Heart right ventricle (tissue), 16 donors: ENCODE measurements at places on chromosomes 7 and 10.

DNA sequence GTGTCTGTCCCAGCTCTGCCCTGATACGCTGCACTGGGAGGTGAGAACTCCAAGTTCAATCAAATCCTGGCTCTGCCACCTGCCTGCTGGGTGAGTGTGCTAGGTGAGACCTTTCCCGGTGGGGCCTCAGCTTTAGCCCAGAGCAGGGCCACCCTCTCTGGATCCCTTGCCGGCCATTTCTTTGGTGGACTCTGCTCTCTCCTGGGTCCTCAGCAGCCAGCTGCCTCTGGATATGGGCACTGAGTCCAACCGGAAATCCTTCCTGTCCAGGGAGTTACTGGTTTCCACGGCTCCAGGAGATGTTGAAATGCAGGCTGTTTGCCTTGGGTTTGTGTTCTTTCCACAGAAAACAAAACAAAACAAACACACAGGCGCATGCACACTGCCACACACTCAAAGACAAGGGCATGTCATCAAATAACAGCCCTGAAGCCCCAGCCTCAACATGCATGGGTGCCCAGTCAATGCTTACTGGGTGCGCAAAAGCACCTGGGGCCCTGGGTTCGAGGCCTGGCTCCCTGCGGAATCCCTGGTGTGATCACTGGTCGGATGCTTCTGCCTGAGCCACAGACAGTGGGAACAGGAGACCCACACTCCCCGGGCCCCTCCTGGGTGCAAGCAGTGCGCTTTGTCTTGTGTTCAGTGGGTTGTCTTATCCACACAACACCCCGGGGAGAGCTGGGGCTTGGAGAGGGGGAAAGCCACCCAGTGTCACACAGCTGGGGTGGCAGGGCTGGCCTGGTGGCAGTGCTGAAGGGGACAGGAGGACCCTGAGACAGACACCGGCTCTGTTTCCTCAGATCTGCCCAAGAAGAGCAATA is 33.1 kb downstream of the PPIF start:
- no peaks in the 10 kb centered on the region for H3K27me3 ChIP-seq
- no peaks in the 10 kb centered on the region for H3K36me3 ChIP-seq
- peak overlapping the region; percentile 72 for H3K27ac ChIP-seq
- peaks cover 39% of the 10 kb centered on the region for H3K4me1 ChIP-seq
- H3K4me3 ChIP-seq = no peak overlapping the region
- no peak for DNase-seq

DNA sequence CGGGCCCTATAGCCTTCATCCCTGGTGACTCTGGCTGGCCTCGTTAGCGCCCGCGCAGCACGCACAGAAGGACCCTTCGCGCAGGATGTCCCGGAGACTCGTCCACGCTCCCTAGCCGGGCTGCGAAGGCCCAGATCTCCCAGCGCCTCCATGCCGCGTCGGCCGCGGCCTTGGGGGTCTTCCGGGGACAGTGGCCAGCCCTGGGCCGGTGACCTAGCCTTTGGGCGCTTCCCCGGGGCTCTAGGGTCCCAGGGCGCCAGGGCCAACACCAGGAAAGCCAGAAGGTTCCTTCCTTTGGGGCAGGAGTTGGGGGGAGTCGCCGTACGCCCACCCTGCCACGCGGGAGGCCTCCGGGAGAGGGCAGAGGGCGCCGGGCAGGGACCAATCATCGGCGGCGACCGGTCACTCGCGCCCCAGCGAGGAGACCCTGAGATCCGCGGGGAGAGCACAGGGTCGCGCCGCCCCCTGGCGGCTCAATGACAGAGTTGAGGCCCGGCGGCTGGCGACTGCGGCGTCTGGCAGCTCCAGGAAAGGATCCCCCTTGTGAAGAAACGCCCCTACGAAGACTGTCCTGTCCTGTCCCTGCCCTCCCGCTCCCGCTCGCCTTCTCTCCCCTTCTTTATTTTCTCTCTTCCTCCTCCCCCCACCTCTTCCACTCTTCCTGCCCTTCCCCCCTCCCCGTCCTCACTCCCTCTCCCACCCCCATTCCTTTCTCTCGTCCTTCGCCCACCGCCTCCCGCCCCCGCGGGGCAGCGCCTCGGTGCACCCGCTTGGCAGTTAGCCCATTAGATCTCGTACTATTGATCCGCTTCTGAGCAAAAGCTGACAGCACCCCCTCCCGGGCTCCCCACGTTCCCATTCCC is 62.3 kb upstream of the LBX1 start:
- peak; percentile 69 for DNase-seq

GRCh38 chr7:12630513-12630819 is 57.0 kb upstream of the ARL4A start:
- no peaks in the 10 kb centered on the region for H3K36me3 ChIP-seq
- no peak for DNase-seq
- H3K4me1 ChIP-seq = no peaks in the 10 kb centered on the region
- H3K27ac ChIP-seq = no peak overlapping the region
- H3K4me3 ChIP-seq = no peak overlapping the region

DNA sequence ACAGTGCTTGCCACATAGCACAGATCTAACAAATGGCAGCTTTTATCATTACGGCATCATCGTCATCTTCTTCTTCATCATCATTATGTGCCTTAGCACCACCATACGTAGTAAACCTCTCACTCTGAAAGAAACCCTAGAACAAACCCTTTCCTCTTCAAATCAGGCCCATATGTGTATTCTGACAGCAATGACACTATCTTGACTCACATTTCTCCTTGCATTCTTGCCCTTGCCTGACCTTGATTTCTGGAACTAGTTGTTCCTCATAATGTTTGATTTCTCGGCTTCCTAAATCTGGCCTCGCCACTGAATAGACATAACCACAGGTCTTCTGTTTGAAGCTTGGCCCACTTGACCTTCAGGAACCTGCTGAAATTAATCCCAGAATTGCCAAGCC is 115.3 kb downstream of the DGKI start:
- H3K4me1 ChIP-seq = no peaks in the 10 kb centered on the region
- H3K27me3 ChIP-seq = no peaks in the 10 kb centered on the region
- DNase-seq = no peak
- no peak overlapping the region for H3K27ac ChIP-seq
- H3K36me3 ChIP-seq = no peaks in the 10 kb centered on the region
- H3K4me3 ChIP-seq = no peak overlapping the region

DNA sequence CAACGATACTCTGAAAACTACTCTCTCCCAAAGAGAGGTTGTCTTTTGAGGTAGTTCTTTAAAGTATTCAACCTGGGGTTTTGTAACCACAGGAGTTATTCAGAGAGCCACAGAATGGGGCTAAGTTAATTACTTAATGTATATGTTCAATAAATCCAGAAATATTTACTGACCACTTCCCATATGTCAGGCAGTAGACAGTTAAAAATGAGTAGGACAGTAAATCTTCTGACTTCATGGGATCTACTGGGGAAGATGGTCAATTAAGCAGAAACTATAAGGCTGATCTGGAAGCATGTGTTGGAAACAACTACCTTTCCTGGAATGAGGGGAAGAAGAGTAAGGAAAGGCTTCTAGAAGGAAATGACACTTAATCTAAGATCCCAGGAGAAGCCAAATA is 167.7 kb downstream of the MAGI2 start:
- peaks cover 11% of the 10 kb centered on the region for H3K4me1 ChIP-seq
- no peaks in the 10 kb centered on the region for H3K36me3 ChIP-seq
- no peak for DNase-seq
- H3K27me3 ChIP-seq = no peaks in the 10 kb centered on the region
- H3K27ac ChIP-seq = no peak overlapping the region
- H3K4me3 ChIP-seq = no peak overlapping the region

DNA sequence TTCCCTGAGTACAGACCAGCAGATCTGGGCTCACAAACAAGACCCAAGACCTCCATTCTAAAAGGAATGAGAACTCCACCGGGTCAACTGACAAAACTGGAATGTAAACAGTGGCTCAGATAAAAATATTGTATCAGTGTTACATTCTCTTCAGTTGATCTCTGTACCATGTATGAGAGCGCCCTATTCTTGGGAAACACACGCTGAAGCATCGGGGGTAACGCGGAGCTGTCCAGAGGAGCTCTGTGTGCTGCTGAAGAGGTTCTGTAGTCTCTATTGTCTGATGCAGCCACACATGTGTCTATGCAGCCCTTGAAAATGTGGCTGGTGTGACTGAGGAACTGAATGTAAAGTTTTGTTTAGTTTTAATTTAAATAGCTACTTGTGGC is 39.7 kb downstream of the HIPK2 start:
- H3K4me1 ChIP-seq = peaks cover 100% of the 10 kb centered on the region
- H3K27ac ChIP-seq = peak overlapping the region; percentile 90
- H3K4me3 ChIP-seq = no peak overlapping the region

DNA sequence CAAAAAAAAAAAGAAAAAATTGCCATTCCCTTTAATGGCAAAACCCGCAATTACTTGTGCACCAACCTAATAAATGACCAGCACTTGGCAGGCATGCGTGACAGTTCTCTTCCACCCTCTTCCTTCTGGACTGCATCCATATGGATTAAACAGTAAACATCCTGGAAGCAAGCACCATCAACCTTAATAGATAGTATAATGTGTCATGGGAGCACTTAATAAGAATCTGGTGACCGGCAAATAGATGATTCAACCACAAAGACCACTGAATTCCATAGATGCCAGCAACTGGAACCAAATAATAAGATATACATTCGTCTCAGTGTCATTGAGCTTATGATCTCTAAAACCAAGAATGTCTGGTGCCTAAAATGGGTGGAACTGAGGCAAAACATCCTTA is 610.2 kb downstream of the CALN1 start:
- H3K36me3 ChIP-seq = no peaks in the 10 kb centered on the region
- no peak overlapping the region for H3K4me3 ChIP-seq
- DNase-seq = no peak
- no peaks in the 10 kb centered on the region for H3K4me1 ChIP-seq
- H3K27ac ChIP-seq = no peak overlapping the region

DNA sequence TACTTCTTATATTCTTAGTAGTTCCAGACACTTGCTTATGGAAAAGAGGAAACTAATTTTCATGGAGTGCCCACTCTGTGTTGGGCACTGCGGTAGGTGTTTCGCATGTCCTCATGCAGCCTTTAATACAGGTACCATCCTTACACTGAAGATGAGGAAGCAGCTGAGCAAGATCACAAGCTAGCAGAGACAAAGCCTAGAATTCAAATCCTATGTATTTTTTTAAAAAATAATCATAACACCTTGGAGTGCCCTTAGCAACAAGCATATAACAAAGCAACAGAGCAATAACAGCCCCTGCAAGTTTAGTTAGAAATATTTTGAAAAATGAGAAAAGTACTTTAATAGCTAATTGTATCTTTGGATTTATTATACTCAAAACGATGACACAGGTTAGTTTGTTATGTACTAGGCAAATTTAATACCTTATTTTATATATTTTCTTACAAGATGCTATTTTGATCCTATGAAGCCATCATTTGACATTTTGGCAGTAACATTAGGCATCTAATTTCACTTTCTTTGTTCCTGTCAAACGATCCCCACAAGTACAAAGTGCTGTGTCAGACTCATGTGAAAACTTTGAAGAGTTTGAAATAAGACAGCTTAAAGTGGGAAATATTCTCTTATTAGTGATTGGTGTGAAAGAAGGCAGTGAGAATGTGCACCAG is 245.8 kb downstream of the CDK14 start:
- no peak for DNase-seq
- H3K27me3 ChIP-seq = no peaks in the 10 kb centered on the region
- no peaks in the 10 kb centered on the region for H3K36me3 ChIP-seq

DNA sequence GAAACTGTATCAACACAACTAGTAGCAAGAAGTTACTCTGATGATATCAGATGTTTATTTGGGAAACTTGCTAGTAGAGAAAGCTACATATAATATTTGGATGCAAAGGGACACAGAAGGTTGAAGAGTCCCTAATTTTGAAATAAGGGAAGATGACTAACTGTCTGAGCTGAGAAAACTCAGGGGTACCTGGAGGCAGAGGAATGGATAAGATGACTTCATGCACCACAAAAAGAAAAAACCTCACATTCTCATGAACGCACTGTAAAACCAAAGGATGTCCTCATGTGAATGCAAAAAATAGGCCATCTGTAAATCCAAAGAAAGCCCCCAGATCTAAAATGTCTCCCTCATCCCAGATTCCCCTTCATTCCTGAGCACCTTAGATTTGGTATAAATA is 29.3 kb downstream of the PRSS2 start:
- H3K4me1 ChIP-seq = peaks cover 14% of the 10 kb centered on the region
- peaks cover 3% of the 10 kb centered on the region for H3K36me3 ChIP-seq
- H3K4me3 ChIP-seq = no peak overlapping the region
- no peak overlapping the region for H3K27ac ChIP-seq
- no peak for DNase-seq
- H3K27me3 ChIP-seq = peaks cover 76% of the 10 kb centered on the region

DNA sequence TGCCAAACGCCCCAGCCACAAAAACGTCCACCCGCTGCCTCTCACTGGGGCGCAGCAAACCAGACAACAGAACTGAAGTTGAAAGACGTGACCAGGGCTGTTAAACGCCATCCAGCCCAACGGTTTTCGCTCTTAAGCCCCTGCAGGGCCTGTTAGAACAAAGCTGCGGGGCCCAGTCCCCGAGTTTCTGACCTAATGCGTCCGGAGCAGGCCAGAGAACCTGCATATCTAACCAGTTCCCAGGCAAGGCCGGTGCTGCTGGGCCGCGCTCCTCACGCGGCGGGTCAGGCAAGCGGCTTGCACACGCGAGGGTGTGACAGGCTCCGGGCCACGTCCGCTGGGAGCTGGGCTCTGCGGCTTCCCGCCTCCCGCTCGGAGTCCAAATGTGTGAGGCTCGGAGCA is 87.0 kb downstream of the PTPRN2 start:
- peaks cover 50% of the 10 kb centered on the region for H3K27me3 ChIP-seq
- H3K4me3 ChIP-seq = no peak overlapping the region
- no peak for DNase-seq
- H3K27ac ChIP-seq = no peak overlapping the region

- no peak overlapping the region for H3K27ac ChIP-seq
- H3K27me3 ChIP-seq = no peaks in the 10 kb centered on the region
- DNase-seq = no peak
- H3K36me3 ChIP-seq = no peaks in the 10 kb centered on the region
- no peaks in the 10 kb centered on the region for H3K4me1 ChIP-seq
- no peak overlapping the region for H3K4me3 ChIP-seq
Observed at GRCh38 chr7:207418-208129, 15.2 kb downstream of the FAM20C start.

- H3K27me3 ChIP-seq = no peaks in the 10 kb centered on the region
- no peaks in the 10 kb centered on the region for H3K36me3 ChIP-seq
- H3K27ac ChIP-seq = no peak overlapping the region
- H3K4me3 ChIP-seq = peak overlapping the region; percentile 48
- DNase-seq = no peak
Observed at GRCh38 chr10:127197154-127197432, 702 bp upstream of the INSYN2A start.

DNA sequence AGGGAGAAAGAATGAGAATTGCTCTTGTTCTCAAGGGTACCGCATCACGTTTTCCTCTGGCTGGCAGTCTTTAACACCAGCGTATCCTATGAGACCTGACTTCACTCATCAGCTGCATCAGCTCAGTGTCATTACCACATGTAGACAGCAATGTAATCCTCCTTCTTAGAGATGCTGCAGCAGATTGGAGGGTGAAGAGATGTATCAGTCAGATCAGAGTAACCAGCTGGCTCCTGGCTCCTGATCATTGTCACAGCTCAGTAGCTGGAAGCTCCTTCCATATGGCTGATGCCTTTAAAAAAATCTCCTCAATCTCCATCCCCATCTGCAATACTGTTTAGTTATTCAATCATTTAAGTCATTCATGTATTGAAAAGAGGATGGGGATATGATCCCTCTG is 39.7 kb upstream of the EPHB6 start:
- H3K27me3 ChIP-seq = peaks cover 78% of the 10 kb centered on the region
- no peaks in the 10 kb centered on the region for H3K36me3 ChIP-seq
- DNase-seq = no peak
- H3K4me1 ChIP-seq = no peaks in the 10 kb centered on the region
- no peak overlapping the region for H3K4me3 ChIP-seq
